Endothelial cell (in vitro differentiated cells): ENCODE measurements at places on chromosomes 2 and 18.

GRCh38 chr2:67500541-67500940, 103.4 kb downstream of the ETAA1 start:
- DNase-seq: no peak

DNA sequence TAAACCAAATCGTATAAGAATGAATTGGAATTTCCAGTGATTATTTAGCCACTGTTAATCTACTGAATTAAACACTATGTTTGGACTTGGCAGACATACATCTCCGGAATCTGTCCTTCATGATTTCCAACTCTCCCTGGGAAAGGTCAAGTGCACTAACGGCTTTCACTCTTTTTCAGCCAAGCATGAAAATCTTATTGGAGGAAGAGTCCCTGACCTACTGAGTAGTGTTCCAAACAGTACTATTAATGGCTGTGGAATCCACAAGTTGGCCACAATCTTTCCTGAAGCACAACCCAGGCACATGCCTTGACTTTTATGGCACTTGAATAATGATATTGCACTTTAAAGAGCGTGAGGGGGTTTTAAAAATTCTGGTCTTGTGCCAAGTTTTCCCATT, 318.9 kb upstream of the RND3 start:
- no peak for DNase-seq

- no peak for DNase-seq
Observed at GRCh38 chr2:120219766-120220165, 3.4 kb downstream of the TMEM185B start.

DNA sequence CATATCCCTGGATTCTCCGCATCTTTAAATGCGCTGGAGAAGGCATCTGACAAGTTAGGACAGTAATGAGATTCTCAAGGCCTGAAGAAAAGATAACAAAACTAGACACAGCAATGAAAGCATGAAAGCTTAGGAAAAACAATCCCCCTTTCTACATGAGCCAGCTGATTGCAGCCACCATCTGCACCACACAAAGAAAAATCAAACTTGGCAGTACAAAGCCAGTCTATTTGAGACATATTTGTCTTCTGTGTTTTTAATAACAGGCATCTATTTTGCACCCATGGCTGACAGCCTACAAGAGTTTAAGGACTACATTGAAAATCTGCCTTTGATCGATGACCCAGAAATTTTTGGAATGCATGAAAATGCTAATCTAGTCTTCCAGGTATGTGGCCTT, 83.6 kb downstream of the TRABD2A start:
- DNase-seq: no peak

- no peak for DNase-seq
Observed at GRCh38 chr2:64722291-64723044, 68.8 kb upstream of the SERTAD2 start.

- no peak for DNase-seq
Observed at GRCh38 chr2:26002632-26003310, 20.5 kb upstream of the KIF3C start.

DNA sequence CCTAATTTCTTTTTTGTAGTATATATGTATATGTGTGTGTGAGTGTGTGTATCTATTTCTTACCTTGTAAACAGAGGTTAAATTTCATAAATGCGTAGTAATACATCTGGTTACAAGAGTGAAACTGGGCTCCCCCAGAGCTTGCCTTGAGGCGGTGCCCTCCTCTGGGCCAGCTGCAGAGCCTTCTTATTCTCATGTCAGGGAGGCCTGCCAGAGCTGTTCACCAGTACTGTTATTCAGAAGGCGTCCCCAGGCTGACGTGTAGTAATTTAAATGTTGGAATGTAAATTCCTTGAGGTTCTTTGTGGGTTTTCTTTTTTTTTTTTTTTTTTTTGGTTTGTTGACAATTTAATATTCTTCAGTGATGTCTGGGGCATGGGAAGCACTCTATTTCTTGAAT, 11.2 kb downstream of the COPS8 start:
- DNase-seq: no peak

GRCh38 chr2:157257312-157258252, at the start of gene GALNT5:
TSS of gene GALNT5 (plus strand) at chr2:157257705. CDS start at chr2:157258083, 378 bp downstream.
- DNase-seq: peak; percentile 36

GRCh38 chr18:48878471-48878870, 72.3 kb downstream of the SMAD7 start:
- no peak for DNase-seq

DNA sequence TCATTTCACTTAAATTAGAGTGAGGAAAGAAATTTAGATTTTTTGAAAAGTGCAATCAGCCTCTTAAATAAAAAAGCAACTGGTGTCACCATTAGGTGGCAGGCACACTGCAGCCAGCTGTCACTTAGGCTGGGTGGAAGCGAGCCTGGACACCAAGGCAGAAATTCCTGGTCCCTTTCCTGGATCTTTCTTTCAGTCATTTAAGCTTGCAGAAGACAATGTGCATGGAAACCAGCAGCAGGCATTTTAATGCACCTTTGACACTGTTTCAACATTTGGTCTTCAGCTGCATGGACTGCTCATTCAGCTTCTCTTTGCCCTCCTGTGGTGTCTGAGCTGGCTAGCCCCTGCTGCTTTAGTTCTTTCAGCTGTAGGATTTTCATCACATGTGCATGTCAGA, 61.0 kb downstream of the AQP4 start:
- DNase-seq: peak; percentile 8
